Stimulated activated CD4-positive, alpha-beta T cell treated with anti-CD3 and anti-CD28 coated beads, TNF-alpha, amount 100 ng/mL, for 4 hours (primary cell): ENCODE measurements at places on chromosomes 12 and 14.

DNA sequence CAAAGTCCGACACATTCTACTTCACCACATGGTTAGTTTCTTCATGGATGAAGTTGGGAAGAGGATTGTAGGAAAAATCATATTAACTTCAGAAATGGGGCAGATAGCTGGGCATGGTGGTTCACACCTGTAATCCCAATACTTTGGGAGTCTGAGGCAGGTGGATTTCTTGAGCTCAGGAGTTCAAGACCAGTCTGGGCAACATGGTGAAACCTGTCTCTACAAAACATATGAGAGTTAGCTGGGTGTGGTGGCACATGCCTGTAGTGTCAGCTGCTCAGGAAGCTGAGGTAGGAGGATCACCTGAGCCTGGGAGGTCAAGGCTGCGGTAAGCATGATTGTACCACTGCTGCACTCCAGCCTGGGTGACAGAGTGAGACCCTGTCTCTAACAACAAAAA is 49.5 kb upstream of the PCED1B start:
- DNase-seq, result no peak

- DNase-seq, result no peak
Observed at GRCh38 chr12:59452259-59452658, 143.6 kb upstream of the SLC16A7 start.

DNA sequence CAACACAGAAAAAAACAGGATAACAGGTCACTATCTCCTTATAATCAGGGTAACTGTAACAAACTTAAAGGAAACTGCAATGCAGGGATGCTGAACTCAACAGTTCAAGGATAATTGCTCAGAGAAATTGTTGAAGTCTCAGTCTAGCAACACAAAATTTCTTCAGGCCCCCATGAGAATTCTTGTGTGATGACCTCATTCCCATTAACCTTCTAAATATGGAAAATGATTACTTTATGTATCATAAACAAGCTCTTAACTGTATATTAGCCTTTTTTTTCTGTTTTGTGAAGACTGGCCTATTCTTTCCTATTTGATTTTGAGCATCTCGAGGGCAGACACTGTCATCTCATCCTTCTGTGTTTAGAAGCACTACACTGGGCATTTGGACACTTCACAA is 47.1 kb downstream of the IGF1 start:
- no peak for DNase-seq

DNA sequence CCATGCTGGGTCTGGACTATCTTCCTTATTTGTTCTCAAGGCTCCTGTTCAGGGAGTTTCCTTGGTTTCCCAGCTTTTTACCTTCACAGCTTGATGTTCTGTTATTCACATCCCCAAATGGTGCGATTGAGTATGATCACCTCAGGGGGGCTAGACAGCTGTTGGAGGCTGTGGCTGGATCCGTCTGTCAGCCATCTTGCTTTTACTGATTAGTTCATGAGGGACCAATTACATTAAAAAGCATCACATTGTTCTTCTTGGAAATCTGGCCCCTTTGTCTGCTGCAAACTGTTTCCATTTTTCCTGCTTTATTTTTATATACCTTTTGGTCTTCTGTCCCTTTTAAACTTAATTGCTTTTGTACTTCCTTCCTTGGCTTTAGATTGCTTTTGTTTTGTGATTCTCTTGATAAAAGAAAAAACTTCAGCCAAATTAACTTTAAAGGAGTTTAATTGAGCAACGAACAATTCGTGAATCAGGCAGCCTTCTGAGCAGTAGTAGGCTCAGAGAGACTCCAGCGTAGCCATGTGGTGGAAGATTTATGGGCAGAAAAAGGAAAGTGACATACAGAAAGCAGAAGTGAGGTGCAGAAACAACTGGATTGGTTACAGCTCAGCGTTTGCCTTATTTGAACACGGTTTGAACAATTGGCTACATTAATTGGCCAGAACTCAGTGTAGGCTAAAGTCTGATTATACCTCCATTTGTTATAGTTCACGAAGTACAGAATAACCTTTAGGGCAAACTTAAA is 208.7 kb downstream of the AEBP2 start:
- no peak for DNase-seq

DNA sequence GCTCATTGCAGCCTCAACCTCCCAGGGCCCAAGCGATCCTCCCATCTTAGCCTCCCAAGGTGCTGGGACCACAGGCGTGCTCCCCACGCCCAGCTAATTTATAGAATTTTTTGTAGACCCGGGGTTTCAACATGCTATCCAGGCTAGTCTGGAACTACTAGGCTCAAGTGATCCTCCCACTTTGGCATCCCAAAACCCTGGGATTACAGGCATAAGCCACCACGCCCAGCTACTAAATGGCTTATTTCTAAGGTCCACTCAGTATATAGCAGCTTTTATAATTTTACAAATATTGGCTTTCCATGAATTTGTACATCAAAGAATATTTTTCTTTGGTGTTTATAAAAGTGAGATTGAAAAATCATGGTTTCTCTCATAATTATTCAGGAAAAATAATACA is 167.8 kb downstream of the TTC7B start:
- DNase-seq, result no peak

- DNase-seq, result no peak
Observed at GRCh38 chr12:97288531-97288930, 174.1 kb upstream of the RMST start.

DNA sequence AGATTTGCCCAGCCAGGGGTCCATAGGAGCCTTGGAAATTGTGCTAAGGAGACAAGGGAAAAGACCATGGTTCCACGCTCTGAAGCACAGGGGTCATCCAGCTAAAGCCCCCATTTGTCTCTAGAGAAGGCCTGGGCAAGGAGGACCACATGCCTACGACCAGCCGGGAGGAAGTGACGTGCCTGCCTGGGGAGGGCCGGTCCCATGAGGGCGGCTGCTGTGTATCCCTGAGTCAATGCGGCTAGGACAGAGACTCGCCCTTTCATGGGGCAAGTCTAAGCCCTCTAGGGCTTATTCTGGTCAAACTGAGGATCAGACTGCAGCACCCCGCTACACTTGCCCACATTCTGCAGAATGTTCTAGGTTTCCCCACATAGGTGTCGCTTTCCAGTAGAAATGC is 20.6 kb upstream of the RIN3 start:
- no peak for DNase-seq

- DNase-seq, result no peak
Observed at GRCh38 chr12:68446901-68447796, 115.0 kb upstream of the MDM1 start.

GRCh38 chr14:99996951-99997571 is 68.2 kb upstream of the EVL start:
- no peak for DNase-seq

GRCh38 chr14:101740981-101741380 is 20.5 kb upstream of the PPP2R5C start:
- DNase-seq, result no peak

DNA sequence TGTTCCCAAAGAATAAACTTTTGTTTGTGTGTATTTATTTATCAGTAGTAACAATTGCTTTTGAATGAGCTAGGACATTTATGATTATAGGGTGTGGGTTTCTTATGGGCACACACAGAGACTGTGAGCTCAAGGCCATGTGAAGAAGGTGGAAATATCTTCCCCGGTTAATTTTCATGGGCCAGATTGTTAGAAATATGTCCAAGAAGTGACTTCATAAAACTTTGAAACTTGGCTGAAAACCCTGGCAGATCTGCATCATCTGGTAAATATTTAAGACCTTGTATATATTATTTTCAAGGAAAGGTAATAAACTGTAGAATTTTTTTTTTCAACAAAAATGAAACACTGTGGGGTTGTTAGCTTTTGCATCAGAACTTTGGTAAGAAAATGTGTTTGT is 53.5 kb upstream of the RNU6-8 start:
- DNase-seq, result no peak

DNA sequence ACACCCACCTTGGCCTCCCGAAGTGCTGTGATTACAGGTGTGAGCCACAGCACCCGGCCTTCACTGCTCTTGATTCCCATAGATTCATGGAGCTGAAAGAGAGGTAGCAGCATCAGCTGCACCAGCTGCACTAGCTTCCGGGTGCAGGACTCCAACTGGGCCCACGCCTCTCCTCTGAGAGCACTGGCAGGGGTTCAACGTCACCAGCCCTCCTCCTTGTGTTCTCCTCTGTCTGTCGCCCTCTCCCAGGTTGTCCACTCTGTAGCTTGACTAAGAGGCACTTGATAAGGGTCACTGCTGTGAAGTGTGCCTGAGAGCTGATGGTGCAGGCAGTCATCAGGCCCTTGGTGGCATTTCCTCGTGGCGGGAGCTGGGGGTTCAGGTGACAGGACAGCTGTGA is 28.3 kb downstream of the MLXIP start:
- DNase-seq, result no peak

- no peak for DNase-seq
Observed at GRCh38 chr14:91316761-91317160, 72.3 kb upstream of the GPR68 start.

DNA sequence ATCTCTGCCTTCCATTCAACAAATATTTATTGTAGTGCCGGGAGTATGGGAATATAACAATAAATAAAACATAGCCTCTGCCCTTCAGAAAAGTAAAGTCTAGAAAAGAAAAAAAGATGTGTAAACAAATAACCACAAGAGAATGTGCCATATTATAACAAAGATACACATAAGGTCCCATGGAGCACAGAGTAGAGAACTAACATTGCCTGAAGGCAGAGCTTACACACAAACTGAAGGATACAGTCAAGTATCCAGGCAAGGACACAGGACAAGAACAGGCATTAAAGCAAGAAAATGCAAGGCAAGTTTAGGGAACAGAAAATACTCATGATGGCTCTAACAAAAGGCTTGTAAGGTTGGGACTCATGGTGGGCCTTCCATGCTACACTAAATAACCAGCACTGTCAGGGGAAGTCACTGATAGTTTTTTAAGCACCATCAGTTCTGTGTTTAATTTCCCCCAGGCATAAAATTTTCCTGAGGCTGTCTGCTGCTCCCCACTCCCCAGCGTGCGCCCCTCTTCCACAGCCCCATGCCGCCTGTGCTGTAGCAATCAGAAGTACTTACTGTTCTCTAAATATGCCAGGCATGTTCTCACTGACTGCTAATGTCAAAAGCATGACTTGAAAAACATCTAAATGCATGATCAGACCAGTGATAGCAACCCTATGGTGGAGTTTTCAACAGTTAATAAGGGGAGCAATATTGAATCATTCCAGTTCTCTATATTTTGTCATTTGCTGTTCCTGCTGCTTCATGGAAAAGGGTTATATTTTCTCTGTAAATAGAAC is 77.8 kb downstream of the ANKS1B start:
- no peak for DNase-seq

DNA sequence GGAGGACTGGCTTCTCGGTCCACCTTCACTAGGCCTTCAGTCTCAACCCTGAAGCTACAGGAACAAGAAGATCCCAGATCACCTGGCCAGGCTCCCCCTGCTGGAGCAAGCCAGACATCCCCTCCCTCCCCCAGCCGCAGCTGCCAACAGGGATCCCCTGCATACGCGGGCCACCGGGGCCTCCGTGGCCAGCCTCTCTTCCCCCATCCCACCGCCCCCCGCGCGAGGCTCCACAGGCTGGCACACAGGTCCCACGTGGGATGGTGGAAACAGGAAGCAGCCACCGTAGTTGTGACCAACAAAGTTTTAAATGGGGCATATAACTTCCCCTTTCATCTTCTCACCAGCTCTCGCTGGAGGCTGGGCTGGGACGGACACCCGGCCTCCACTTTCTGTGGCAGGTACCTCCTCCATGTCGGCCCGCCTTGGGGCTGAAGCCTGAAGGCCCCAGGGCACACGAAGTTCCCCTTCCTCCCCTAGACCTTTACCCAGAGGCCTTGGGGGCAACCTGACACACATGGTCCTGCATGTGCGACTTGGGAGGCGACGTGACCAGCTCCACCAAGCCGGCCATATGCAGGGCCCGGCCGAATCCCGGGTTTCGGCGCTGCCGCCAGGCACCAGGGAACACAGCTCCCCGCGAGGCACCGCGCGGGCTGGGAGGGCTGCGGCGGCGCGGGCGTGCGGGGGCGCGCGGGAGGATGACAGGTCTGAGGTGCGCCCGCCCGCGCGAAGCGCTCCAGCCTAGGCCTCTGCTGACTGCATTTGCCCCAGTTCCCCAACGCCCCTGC is 44.4 kb upstream of the PNMA1 start:
- peak; percentile 59 for DNase-seq

DNA sequence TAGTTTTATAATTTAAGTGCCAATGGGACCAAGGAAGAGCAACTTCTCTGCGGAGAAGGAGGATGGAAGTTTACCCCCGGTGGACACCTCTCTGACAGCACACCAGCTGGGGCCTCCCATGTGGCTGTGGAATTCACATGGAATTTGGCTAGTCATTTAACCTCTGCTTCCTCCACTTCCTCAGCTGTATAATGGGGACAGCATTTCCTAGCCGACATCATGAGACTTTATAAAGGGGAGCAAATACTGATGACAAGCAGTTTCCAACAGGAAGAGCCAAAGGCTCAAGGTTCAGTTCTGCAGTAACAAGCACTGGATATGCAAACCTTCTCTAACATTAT is 7.5 kb downstream of the DUSP6 start:
- no peak for DNase-seq

- no peak for DNase-seq
Observed at GRCh38 chr12:46233423-46233822, 35.4 kb downstream of the SLC38A1 start.

DNA sequence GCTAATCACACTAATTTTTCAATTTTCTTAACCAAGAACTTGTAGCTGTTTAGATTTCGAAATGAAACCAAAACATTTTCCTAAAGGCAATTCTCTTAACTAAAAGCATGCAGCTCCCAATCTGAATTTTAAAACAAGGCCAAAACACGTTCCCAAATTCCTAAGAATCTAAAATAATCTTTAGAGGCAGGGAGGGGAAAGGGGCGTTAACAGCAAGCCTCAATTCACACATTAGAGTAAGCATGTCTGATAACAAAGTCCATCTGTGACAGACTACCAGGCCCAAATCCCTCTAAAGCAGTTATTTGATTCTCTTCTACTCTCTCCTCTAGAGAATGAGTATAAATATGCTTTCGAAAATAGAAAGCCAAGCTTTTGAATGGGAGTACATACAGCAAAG is 754 bp downstream of the ATG14 start:
- no peak for DNase-seq
